Myocyte (in vitro differentiated cells): ENCODE measurements at places on chromosomes 1 and 21. TPM values are rescaled to one million over a fixed set of nuclear protein-coding genes. Genes with fewer than 3 reads are reported as not detected.

The STYXL2 gene
- 40.1 and 46.6 TPM in 2 replicates for total RNA-seq

The PTAFR gene
- total RNA-seq = not detected in 2 replicates

GRCh38 chr1:231159963-231160761 is 1.7 kb upstream of the TRIM67 start:
- DNase-seq = no peak

DNA sequence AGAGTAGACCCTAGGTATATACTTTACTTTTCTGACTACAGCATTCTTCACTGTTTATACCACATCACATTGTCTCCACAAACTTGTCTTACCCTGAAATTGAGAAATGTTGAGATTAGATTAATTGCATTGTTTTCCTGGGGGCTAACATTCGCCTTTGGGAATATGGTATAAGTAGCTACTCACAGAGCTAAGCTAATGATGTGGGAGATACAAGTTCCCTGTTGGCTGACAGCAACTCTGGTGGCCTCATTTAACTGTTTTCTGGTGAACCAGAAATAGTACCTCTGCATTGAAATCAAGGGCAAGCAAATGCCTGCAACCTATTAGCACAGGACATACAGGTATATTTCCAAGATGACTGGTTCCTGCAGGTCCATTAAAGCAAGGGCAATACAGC is 13.2 kb upstream of the VCAM1 start:
- no peak for DNase-seq

DNA sequence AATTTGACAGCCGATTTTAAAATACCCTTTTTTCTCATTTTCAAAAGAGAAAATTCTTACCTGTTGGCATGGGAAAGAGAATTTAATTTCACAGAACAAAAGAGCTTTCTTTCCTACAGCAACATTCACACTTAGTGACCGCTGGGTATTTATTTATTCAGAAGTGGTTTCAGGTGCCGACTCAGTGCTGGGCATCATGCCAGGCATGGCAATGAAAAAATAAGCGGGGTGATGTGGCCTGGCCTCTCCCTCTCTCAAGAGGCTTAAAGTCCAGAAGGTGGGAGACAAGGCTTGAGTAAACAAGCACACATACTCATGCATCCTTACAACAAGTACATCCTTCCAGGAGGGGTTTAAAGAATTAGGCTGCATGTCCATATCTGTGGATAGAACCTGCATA is 4.1 kb upstream of the PCP4 start:
- DNase-seq = no peak

DNA sequence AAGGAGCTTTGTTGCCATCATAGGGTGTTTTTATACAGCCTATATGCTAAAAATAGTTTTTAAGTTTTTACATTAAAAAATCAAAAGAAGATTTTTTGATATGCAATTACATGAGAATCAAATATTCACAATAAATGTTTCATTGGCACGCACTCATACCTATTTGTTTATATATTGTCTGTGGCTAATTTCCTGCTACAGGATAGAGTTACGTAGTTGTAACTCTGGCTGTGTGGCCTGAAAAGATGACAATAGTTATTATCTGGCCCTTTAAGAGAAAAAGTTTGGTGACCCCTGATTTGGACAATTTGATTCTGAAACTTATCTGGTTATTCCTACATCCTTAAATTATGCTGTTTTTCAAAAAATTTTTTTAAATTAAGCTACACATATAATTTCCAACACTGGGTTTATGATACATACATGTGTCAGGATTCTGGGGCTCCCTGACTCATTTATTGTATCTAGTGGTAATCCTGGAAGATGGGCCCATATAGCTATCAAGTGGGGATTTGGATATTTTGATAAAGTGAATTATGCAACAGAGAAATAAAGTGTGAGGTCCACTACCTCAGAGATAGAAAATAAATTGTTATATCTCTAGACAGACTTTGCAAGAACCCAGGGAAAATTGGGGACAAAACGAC is 370.2 kb upstream of the LYPLAL1 start:
- DNase-seq = no peak

DNA sequence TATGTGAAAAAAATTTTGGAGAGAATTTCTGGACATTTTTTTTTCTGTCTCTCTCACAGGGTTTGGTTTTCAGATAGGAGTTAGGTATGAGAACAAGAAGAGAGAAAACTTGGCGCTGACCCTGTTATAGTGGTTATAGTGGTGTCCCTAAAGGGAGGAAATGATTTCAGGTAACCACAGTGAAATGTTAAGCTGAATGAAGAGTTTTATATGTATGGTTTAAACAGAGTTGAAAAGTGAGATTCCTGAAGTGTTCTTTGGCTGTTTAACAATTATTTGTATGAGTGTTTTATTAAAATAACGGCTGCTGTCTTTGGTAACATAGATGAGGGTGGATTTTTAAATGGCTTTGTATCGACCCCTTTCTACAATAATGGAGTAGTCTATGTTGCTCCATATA is 6.3 kb downstream of the RBM15 start:
- no peak for DNase-seq
